ENCODE measurements at places on chromosomes 16 and 17.

- no peak for DNase-seq
Measured at GRCh38 chr17:36525888-36526287, 8.8 kb downstream of the MYO19 start.

GRCh38 chr16:17563323-17564091 lies 92.7 kb upstream of the XYLT1 start:
- no peak for DNase-seq

- DNase-seq = no peak
Measured at GRCh38 chr16:50741225-50741780, 583 bp upstream of the CYLD start.

DNA sequence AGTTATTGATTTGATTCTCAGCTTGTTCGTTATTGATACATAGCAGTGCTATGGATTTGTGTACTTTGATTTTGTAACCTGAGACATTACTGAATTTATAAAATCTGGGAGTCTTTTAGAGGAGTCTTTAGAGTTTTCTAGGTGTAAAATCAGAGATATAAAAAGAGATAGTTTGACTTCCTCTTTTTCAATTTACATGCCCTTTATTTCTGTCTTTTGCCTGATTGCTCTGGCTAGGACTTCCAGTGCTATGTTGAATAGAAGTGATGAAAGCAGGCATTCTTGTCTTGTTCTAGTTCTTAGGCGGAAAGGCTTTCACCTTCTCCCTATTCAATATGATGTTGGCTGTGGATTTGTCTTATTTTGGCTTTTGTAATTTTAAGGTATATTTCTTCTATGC lies 106.2 kb downstream of the PHKB start:
- no peak for DNase-seq

DNA sequence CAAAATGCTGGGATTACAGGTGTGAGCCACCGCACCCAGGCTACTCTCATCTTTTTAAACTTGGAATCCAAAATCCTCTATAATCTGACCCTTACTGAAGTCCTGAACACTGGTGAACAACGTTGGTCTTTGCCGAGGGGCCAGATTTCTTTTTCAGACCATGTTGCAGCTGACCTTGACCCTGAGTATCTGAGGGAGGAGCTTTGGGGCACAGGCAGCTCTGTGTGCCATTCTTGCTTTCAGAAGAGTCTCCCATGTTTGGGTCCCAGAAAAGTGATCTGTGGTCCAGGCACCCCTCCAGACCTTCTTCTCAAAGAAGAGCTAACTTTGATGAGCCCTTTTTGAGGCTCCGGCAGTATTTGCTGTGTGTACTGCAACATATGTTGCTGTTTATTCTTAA lies 50.4 kb downstream of the CENPV start:
- no peak for DNase-seq

GRCh38 chr17:40312893-40313667 lies 4.1 kb downstream of the RARA start:
- no peak for DNase-seq

DNA sequence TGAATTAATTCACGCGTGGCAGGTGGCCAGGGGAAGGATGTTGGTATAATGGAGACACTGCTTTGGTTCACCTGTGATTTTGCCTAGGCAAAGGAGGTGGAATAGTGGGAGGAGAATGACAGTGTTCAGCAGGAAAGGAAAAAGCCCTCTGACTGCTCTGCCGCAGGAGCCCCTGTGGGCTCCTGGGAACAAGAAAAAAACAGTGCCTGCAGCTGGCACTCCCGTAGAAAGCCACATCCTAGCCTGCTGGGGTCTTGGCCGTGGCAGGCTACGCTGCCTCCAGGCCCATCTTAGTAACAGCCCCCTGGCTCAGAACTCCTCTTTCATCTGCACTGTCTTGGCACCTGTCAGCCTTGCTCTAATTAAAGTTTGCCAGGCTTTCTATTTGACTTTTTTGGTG lies 20.6 kb downstream of the ADORA2B start:
- no peak for DNase-seq

- no peak for DNase-seq
Measured at GRCh38 chr16:2244926-2245795, 6.2 kb downstream of the ECI1 start.

DNA sequence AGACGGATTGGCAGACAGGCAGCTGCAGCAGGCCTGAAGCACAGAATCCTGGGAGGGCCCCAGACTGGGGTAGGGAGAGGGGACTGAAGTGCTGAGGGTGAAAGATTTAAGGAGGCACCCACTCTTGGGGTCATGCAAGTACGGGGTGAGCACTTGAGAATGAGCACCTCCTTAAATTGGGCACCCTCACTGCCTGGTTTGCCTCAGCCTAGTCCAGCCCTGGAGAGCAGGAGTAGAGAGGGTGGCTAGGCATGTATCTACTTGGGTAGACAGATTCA lies 154.1 kb upstream of the CDC42EP4 start:
- no peak for DNase-seq

- DNase-seq = no peak
Measured at GRCh38 chr16:79902351-79902750, 301.8 kb upstream of the MAF start.

DNA sequence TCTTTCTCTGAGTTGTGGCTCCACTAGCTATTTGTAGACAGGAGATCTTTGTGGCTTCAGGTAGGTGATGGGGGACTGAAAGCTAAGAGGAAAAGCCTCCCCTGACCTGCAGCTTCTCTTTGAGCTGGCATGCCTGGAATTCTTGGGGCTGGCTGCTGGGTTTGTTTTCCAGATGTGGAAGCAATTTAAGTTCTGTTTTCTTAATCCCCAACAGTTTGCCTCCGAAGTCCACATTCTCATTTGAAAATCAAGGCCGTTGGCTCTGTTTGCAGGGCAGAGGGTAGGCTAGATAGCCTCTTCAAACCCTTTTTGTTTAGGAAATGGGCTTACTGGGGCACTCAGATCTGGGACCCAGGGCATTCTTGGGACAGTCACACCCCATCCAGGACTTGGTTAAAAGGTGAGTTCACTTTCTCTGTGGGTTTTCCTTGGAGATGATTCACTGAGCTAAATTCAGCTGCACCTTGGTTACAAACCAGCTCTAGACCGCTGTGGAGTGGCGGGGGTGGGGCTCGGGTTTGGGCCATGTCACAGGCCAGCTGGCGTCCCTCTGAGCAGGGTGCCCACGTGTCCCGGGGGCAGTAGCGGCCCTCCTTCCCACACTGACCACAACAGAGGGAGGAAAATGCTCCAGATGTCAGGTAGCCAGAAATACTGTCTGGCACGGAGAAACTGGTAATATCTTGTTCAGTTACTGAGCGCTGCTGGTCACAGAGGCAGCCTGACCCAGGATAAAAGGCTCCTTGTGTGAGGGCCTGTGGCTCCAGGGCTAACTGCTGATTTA lies 108.5 kb downstream of the RAB11FIP4 start:
- no peak for DNase-seq

GRCh38 chr16:49698931-49699840 lies 156.7 kb downstream of the ZNF423 start:
- no peak for DNase-seq

GRCh38 chr16:58028541-58029070 lies 3.1 kb downstream of the MMP15 start:
- DNase-seq = no peak

GRCh38 chr17:60618080-60618479 lies 18.1 kb downstream of the PPM1D start:
- DNase-seq = no peak

- no peak for DNase-seq
Measured at GRCh38 chr16:70302745-70303144, 3.8 kb downstream of the DDX19B start.

DNA sequence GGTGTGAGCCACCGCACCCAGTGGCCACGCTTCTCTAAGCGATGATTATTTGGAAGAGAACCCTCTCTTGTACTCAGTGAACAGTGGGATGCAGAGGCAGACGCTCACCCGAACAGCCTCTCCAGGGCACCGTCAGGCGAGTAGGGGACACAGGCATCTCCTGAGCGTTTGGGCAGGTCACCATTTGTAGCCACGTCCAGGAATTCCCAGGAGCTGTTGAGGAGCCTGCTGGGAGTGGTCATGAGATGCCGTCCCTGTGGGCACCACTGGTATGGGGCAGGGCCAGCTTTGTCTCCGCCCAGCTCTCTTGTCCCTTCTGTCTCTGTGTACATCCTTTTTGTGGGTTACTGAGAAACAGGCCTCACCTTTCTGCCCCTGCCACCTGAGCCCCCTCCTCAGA lies 81.3 kb upstream of the ZNF469 start:
- no peak for DNase-seq

DNA sequence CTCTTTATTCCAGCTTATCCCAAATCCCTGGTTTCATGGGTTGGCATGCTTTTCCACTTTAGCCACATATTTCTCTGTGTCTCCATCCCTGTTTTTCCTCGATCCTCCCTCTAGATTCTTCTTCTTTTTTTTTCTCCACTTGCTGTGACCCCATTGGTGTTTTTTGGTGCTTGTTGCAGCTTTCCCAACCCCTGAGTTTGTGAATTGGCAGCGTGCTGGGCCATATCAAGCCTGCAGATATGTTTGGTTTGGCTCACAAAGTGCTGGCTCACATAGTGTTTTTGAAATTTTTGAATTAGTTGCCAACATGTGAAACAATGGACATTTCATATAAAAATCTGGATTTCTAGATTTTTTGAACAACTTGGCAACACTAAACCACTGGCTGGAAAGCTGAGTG lies 8.8 kb downstream of the GPR139 start:
- no peak for DNase-seq

- no peak for DNase-seq
Measured at GRCh38 chr16:75042426-75043174, 43.8 kb downstream of the ZNRF1 start.

DNA sequence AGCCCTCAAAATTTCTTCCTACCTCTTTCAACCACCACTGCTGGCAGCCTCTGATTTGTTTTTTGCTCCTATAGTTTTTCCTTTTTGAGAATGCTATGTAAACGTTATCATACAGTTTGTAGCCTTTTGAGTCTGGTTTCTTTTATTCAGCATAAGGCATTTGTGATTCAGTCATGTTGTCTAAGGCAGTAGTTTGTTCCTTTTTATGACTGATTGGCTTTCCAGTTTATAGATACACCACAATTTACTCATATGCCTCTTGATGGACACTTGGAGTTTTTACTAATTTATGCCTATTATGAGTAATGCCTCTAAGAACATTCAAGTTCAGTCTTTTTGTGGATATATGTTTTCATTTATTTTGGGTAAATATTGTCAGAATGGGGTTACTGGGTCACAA lies 136.6 kb downstream of the CHD9 start:
- DNase-seq = no peak

DNA sequence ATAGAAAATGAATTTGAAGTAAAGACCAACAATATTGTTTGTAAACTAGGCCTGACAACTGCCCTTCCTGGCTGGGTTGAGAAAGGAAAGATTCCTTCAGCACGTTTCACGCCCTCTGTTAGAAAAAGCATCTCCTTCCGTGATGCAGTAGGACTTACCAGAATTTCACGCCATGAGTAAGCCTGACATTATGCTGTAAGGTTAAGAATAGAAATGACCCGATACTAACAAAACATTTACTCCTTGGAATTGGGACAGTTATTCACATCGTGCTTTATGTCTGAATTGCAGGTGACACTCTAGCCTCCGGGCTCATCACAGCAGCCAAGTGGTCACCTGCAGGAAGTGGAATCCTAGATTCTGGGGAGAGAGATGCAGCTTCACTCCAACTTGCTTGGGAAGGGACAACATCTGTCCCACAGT lies 17.5 kb downstream of the MARCHF10 start:
- DNase-seq = no peak

GRCh38 chr17:81206657-81207056 lies 16.1 kb downstream of the CEP131 start:
- no peak for DNase-seq

DNA sequence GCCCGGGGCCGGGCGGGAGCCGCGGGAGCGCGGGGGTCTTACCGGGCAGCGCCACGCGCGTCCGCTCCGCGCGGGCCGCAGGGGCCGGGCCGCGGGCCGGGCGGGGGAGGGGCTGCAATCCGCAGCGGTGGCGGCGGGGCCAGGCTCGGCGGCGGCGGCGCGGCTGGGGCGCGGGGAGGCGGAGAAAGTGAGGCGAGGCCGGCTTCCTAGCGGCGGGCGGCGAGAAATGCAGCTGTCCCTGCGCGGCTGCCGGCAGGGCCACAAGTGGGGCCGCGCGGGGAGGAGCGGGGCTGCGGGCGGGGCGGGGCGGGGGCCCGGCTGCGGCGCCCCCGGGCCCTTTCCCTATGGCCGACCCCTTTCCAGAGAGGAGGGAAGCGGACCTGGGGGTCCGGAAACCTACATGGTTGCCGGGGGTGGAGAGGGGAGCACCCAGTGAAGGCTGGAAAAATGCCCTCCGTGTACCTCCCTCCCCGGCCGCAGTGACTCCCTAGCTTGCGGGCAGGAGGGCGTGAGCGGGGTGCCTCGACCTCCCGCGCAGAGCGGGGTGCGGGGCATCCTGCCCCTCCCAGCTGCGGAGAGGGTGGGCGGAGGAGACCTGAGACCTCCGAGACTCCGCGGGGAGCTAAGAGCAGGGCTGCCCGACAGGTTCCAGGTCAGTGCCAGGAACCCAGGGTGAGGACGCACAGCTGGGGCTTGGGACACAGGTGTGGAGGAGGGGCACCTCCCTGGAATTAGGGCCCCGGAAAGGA lies at the start of gene CUEDC1:
TSS of gene CUEDC1 (minus strand) at position 230 of the 749 bp plus-strand sequence. CDS start 69,848 bp downstream, outside the sequence.
- peak; percentile 57 for DNase-seq

DNA sequence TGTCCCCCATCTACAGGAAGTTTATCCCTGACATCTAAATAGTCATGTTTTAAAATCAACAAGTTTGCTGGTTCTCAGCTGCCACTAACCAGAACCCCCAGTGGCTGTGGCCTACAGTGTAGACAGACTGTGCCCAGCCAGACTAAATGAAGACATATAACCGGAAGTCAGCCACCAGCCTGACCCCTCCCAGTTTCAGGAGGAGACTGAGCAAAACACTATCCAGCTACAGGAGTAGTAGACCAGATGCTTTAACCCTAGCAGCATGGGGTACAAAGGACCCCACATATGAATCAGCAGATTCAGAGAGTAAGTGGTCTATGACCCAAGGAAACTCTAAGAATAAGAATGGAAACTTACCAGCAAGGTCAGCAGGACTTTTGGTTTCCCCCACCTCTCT lies 83.4 kb downstream of the HIC1 start:
- DNase-seq = no peak

DNA sequence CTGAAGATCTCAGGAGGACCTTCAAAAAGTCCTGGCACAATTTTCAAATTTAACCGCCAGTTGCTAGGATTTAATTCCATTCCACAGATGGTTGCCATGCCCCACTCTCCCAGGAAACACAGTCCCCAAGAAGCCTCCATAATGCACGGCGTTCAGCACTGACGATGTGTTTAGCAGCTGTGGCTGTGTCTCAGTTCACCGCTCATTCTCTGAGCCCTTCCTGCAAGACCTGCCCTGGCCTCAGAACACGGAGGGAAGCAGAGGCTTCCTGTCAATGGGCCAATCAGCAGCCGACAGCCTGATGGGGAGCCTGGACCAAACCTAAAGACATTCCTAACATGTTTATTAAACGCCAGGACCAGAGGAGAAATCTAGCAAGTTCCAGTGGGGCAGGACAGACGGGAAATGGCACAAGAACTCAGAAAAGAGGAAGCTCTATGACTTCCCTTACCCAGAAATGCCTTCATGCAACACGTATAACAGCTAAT lies 4.9 kb downstream of the MYLK3 start:
- no peak for DNase-seq

- no peak for DNase-seq
Measured at GRCh38 chr17:49969795-49970389, 902 bp downstream of the DLX4 start.
